ENCODE measurements at places on chromosomes 5 and 9.

- DNase-seq, result no peak
These were observed 192.4 kb downstream of the ACTL7B start for GRCh38 chr9:108663422-108663821.

GRCh38 chr5:160363660-160364395, 6.6 kb downstream of the C1QTNF2 start:
- no peak for DNase-seq

GRCh38 chr5:133295520-133295919, 243.7 kb downstream of the HSPA4 start:
- DNase-seq, result no peak

GRCh38 chr9:9874270-9874669, 738.5 kb downstream of the PTPRD start:
- no peak for DNase-seq

- no peak for DNase-seq
These were observed 24.4 kb upstream of the CLK4 start for GRCh38 chr5:178651046-178651810.

DNA sequence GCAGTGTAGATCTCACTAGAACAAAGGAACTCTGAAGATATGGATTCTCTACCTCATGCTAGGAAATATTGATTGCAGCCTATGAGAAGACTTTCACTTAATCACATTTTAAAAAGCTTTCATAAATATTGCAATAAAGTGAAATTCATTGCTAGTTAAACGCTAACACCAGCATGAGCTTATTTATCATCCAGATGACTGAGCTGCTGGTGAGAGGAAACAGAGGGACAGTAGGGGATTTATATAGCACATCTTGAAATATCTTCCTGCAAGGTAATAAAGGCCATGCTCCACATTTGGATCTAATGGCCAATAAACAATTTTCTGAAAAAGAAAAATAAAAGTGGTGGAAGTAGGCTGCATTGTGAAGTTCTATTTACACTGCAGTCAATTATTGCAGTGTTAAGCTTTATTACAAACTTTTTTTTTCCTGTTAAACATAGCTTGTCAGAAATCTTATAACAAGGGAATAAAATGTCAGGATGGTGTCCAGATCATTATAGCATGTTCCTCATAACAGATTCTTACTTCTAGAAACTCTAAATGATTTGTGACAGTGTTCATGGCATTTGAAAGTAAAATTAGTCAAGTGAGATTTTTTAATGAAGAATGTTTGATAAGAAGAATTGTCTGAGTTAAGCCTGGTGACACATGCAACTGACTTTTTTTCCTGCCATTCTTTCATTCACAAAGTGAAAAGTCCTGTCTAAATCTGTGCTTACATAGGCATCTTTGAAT, 342.6 kb downstream of the DMAC1 start:
- no peak for DNase-seq

DNA sequence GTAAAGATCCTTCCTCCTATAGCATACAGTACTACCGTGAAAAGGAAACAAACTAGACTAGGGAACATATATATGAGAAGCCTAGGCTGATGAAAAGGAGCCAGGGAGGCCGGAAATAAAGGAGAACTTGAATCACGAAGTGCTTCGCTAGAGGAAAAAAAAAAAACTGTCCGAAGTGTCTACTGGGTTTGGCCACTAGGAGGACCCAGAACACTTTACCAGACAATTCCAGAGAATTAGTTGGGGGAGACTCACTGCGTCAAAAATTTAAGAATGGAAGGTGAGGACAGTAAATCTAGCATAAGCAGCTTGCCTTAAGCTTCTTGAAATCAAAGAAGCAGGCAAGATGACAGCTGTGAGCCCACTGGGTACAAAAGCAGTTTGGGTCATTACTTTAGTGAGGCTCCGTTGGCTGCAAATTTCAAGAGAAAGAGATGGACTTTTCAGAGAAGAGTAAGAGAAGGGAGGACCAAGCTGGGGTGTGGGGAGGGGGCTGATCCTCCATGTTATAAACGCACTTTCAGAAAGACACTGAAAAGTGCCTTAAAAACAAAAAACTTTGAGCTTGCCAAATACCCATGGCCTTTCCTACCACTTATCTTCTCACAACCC, 47.4 kb downstream of the P4HA2 start:
- DNase-seq, result peak; percentile 41

- DNase-seq, result no peak
These were observed 403.6 kb upstream of the IRX2 start for GRCh38 chr5:3155046-3155445.

GRCh38 chr5:131266370-131267060, 2.7 kb downstream of the CDC42SE2 start:
- no peak for DNase-seq

DNA sequence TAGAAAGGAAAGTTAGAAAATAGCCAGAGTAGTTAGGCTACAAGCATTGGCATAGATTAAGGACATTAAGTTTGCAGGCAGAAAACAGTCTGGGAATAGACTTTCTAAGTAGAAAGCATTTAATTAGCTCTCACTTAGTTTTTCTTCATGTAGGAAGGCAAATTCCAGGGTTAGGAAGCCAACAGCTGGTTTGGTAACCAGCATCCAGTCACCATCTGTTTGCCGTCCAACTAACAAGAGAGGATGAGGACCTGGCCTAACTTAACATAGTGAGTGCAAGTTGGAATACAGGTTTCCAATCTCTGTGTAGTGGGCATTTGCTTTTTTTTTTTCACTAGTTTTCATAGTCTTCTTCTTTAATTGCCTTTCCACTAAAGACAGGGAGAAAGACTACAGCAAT, 121.7 kb upstream of the NR3C1 start:
- no peak for DNase-seq

DNA sequence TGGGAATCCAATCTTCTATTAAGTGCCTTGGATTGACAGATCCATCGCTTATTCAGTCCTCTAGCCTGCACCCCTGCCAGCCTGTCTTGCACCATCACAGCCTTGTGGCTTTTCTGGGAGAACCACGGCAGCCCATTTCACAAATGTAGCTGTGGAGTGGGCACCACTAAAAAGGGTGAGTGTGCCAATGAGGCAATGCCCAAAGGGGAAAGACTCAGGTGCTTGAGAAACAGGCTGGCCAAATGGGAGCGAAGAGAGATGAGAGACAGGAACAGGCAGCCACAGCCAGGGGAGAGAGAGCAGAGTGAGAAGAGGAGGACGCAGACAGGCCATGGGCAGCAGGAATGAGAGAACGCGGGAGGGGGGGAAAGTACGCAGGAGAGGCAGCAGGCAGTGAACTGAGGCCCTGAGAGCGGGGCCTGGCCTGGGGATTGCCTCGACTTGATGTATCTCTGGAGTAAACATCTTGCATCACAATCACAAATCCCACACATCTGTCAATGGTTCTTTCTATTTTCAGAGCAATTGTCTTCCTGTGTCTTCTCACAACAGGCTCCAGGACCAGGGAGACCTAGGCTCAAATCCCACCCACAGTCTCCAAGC, 173.1 kb downstream of the SYK start:
- no peak for DNase-seq

- no peak for DNase-seq
These were observed 223.6 kb downstream of the NMUR2 start for GRCh38 chr5:152181461-152181860.

GRCh38 chr5:85334-85995, 6.5 kb upstream of the PLEKHG4B start:
- DNase-seq, result no peak

- DNase-seq, result no peak
These were observed 491.3 kb upstream of the MEF2C start for GRCh38 chr5:89374144-89374784.

GRCh38 chr9:93011114-93011513, 47.4 kb upstream of the SUSD3 start:
- DNase-seq, result no peak
